Inflammatory macrophage (primary cell): ENCODE measurements at places on chromosomes 1 and 21.

DNA sequence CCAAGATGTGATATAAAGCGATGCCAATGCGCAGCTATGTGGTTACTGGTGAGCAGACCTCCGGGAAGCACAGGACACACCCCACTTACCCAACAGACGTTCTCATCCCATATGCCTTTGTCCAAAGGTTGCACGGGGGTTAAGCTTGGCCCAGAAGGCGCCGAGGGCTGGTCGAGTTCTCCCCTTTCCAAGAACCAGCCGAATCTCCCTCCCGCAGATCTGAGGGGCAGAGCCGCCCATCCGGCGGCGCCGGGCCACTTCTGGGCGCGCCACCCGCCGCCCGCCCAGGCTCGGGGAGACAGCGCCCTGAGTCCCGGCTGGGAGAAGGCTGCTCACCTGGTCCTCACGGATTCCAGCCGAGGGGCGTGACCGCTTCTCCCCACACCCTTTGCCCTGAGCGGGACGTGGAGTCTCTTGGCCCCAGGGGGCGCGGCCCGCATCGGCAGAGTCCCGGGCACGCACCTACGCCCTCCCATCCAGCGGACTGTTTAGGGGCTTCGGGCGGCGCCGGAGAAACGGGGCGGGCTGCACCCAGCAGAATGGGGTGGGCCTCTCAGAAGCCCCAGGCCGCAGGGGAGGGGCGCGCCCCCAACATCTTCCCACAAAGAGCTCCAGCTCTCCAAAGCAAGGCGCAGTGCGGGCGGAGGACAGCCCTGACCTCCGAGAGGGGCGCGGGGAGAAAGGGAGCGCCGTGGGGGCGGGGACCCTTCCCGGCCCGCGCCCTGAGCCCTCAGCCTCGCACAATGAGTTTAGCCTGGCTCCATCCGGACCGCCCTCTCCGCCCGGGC is 615 bp downstream of the GPR161 start:
- no peak for DNase-seq

GRCh38 chr21:33712022-33712803 is 69.9 kb downstream of the ITSN1 start:
- DNase-seq = no peak

GRCh38 chr1:15578921-15579682 is 5.7 kb downstream of the AGMAT start:
- DNase-seq = no peak

- no peak for DNase-seq
These were observed 35.1 kb upstream of the IFNGR2 start for GRCh38 chr21:33368124-33368523.

GRCh38 chr1:64304823-64305222 is 101.4 kb downstream of the UBE2U start:
- DNase-seq = no peak

GRCh38 chr1:225453797-225454648 is 26.2 kb upstream of the LBR start:
- peak; percentile 22 for DNase-seq

GRCh38 chr1:10596780-10597179 is 122.0 kb downstream of the PEX14 start:
- DNase-seq = no peak

GRCh38 chr1:4674676-4675075 is 20.3 kb downstream of the AJAP1 start:
- no peak for DNase-seq

GRCh38 chr21:36918291-36918690 is 48.2 kb downstream of the HLCS start:
- DNase-seq = no peak

GRCh38 chr1:204017032-204017431 is 55.9 kb upstream of the SOX13 start:
- DNase-seq = no peak

DNA sequence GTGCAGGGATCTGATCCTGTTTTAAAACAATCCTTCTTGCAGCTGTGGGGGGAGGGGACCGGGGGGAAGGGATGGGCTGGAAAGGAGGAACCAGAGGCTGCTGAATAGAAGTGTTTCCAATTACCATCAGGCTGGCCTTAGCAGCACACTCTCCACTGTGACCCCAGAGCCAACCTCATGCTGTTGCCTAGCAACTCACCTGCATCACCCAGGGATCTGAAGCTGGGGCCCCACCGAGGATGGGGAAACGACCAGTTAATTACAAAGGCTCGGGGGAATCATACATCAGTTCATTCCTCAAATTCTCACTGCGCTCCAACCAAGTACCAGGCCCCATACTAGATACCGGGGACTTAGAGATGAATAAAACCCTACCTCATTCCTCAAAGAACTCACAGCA is 11.9 kb upstream of the GPX7 start:
- DNase-seq = no peak

GRCh38 chr1:203480525-203481084 is 5.0 kb downstream of the PRELP start:
- peak; percentile 32 for DNase-seq

DNA sequence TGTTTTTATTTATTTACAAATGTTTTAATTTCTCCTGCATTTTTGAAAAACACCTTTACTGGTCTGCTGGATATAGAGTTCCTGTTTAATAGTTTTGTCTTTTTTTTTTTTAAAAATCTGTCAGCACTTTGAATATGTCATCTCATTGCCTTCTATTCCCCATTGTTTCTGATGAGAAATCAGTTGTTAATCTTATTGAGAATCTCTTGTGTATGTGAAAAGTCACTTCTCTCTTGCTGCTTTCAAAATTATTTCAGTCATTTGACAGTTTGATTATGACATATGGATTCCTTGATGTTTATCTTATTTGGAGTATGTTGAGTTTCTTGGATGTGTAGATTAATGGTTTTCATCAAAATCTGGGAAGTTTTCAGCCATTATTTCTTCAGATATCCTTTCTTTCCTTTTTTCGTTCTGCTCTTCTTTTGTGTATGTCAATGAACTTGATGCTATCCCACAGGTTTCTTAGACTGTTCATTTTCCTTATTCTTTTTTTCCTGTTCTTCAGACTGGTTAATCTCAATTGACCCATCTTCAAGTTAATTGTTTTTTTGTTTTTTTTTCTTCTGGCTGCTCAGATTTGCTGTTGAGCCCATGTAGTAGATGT is 51.2 kb upstream of the CCDC190 start:
- DNase-seq = no peak

GRCh38 chr1:15526490-15527339 is at the start of gene DNAJC16:
Gene DNAJC16 (plus strand): TSS chr1:15526848. CDS start chr1:15529106, 2,258 bp downstream.
- DNase-seq = peak; percentile 100

DNA sequence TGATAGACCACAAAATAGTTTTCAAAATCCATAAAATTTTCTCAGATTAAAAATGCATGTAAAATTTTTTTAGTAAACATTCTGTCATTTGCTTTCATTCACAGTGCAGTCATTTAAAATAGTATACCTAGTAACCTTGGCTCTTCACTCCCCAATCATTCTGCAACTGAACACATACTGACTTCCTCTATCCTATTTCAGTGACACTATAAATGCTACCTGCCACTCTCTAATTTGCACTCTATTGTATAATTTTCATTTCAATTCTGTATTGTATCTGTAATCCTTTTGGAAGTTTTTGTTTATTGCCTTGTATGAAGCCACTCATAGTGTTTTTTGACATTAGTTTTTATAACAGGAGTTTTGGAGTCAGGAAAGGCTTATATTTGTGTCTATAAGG is 1029.1 kb upstream of the NCAM2 start:
- DNase-seq = no peak

DNA sequence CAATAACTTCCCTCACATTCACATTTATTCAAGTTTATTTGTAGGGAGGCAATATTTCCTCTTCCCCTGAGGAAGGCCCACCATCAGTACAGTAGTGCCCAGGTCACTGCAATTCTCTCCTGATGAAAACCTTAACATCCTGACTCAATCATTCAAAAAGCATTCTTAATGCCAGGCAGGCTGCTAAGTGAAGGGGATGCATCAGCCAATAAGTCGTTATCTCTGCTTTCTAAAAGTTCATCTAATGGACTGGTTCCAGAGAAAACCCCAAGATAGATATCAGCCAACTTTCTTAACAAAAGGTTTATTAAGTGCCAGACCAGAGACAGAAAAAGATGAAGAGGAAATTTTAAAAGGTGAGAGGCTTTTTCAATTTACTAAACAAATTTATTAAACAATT is 17.3 kb downstream of the OTUD7B start:
- no peak for DNase-seq

GRCh38 chr1:56863265-56863992 is 8.8 kb downstream of the C8A start:
- no peak for DNase-seq

GRCh38 chr1:31181515-31182343 is 58.0 kb downstream of the NKAIN1 start:
- DNase-seq = peak; percentile 51

- DNase-seq = no peak
These were observed 7.9 kb downstream of the TNFSF18 start for GRCh38 chr1:173042806-173043205.

DNA sequence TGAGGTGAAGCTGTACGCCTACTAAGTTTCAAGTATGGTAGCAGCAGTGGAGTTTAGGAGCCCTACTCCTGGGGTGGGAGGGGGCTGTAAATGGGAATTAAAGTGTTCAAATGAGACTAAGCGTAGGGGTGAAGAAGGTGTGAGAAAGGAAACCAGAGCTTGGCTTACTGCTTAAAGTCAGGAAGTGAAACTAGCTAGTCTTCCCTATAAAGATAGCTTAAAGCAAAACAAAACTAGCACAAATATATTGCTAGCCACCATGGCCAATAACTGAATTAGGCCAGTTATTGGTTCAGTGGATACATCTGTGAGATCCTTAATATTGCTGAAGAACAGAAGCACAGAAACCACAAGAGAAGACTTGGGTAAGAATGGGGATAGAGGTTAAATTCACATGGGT is 492.2 kb upstream of the PKN2 start:
- DNase-seq = no peak

DNA sequence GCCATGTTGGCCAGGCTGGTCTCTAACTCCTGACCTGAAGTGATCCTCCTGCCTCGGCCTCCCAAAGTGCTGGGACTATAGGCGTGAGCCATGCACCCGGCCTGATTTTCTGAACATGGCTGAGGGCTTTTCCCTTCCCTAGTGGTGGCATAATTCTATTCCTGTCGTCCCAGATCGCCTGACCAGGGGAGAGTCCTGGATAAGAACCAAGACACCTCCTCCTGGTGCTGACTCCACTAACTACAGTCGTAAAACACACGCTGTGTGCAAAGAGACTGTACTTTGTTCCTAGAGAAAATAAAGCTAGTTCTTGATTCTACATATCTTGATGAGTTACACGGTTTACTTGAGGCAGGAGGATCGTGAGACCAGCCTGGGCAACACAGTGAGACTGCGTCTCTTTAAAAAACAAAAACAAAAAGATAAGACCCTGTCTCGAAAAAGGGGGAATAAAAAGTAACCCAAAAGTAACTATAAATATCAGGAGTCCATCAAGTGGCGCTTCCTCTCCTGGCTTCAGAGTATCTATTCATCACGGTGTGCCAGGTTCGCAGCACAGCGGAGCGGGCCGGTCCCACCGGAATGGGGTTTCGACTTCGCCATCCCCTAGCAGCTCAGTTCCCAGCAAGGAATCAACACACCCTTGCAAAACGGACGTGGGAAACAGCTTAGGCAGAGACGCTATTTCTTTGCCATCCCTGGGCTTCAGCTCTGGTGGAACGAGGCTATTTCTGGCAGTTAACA is 973 bp downstream of the SDF4 start:
- peak; percentile 16 for DNase-seq

DNA sequence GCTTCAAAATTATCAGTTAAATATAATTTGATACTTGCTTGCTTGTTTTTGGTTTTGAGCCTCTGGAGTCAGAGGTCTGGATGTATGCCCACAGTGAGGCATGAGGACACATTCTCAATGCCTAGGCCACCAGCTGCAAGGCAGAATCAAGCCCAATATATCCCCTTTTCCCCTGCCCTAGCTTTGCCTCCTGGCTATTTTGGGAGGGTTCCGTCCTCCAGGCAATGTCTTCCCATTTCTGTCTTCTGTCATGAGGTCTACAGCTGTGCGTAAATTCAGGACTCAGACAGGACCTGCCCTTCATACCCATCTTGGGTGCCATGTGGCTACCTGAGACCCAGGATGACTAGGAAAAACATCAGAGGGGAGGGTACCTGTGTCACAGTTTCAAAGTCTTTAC is 19.2 kb downstream of the NRDC start:
- no peak for DNase-seq

GRCh38 chr1:188433425-188433824 is 1604.7 kb downstream of the PLA2G4A start:
- DNase-seq = no peak

- no peak for DNase-seq
These were observed 214.9 kb downstream of the BARHL2 start for GRCh38 chr1:90502194-90502593.

DNA sequence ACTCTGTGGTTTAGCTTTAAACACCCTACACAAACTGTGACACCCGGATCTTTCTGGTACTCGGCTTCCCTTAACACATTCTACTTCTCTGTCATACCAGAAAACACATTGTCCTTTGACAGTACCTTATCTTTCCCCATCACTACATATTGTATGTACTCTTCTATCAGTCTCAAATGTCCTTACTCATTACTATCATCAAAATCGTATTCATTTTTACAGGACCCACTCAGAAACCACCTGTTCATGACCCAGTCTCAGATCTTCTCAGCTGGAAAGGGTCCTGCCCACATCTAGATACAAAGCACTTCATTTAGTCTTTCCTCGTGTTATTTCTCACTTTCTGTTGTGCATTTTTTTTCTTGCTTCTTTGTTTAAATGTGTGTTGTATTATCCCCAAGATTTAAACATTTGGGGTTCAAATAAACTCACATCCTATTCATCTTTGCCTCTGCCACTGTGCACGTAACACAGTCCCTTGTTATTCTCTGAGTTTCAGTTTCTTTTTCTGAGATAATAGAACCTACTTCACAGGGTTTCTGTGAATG is 27.7 kb downstream of the CD34 start:
- DNase-seq = no peak

DNA sequence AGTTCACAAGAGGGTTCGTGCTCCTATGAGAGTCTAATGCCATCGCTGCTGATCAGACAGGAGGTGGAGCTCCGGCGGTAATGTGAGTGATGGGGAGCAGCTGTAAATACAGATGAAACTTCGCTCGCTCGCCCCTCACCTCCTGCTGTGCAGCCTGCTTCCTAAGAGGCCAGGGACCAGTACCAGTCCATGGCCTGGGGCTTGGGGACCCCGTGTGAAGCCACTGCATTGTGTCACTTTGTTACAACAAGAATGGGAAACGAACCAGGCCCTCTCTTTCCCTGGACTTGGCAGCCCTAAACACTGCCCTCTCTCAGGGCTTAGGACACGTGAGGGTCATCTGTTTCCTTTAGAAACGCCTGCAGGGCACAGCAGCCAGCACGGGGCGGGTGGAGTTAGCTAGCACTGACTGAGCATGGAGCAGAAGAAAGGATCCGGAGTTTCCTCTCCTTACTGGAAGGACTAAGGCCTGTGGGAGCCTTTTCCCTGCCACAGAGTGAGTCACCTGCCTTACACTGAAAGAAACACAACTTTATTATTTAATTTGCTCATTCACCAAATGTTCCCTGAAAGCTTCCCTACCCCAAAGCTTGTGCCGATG is 185.2 kb upstream of the TMEM51 start:
- DNase-seq = no peak

GRCh38 chr1:221751226-221751887 is 9.5 kb upstream of the DUSP10 start:
- DNase-seq = peak; percentile 79

- no peak for DNase-seq
These were observed 5.4 kb downstream of the PADI6 start for GRCh38 chr1:17377325-17377953.

- no peak for DNase-seq
These were observed 290.9 kb downstream of the SIPA1L2 start for GRCh38 chr1:232339073-232339472.
